Fibroblast of skin of left biceps (primary cell): ENCODE measurements at places on chromosomes 12 and 14.

DNA sequence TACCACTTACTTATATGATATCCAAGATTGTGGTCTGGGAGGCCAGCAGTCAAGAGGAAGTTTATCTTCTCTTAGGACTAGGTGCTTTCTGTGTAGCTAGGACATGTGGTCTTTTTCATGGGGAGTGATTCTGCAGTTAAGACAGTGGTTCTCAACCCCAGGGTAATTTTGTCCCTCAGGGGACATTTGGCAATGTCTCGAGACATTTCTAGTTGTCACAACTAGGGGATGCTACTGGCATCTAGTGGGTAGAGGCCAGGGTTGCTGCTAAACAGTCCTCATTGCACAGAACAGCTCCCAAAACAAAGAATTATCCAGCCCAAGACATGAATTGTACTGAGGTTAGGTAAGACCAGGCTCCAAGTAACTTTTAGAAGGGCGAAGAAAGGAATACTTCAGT is 20.0 kb downstream of the AMDHD1 start:
- no peak for DNase-seq

DNA sequence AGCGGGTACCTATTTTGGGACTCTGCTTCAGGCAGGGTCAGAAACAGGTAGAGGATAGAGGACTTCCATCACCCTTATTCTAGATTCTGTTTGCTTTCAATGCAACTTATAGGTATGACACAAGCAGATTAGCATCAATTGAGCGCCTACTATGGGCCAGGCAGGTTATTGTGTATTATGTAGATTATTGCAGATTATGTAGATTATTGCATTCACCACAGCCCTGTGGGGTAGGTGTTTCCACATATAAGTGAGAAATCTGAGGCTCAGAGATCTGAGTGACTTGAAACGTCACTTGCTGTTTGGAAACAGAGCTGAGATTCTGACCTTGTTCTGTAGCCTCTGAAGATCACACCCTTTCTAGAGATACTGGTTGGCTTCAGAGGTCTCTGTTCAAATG is 25.7 kb upstream of the SERPINA4 start:
- no peak for DNase-seq

DNA sequence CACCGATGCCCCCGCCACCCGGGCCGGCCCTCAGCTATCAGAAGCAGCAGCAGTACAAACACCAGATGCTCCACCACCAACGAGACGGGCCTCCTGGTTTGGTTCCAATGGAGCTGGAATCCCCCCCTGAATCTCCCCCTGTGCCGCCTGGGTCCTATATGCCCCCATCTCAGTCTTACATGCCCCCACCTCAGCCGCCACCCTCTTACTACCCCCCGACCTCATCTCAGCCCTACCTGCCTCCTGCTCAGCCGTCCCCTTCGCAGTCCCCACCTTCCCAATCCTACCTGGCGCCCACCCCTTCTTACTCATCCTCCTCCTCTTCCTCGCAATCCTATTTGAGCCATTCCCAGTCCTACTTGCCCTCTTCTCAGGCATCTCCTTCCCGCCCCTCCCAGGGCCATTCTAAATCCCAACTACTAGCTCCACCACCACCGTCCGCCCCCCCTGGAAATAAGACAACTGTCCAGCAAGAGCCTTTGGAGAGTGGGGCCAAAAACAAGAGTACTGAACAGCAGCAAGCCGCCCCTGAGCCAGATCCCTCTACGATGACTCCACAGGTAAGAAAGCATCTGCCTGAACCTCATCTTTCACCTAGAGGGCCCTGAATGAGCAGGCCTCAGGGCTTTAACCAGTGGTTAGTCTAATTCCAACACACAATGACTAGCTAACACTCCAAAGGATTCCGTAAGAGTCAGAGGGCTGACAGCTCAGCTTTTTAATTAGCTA is 851 bp downstream of the YLPM1 start:
- DNase-seq, result no peak

- no peak for DNase-seq
Measured at GRCh38 chr14:91119556-91120311, 5.9 kb downstream of the DGLUCY start.

- no peak for DNase-seq
Measured at GRCh38 chr12:11777451-11777850, 128.0 kb downstream of the ETV6 start.

DNA sequence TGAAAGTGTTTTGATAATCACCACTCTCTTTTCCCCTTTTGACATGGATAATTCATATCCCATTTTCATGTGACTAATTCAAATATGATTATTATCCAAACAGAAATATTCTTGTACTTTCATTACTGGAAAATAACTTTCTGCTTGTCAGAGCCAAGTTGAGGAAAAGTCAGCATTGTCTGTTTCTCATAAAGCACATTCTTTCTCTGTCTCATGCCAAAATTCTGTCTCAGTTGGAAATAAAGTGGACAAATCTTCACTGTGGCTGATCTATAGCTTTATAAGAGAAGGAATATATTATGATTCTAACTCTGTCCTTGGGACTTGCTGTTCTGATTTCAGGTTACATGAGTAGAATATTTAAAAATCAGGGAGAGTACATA is 22.7 kb upstream of the PRICKLE1 start:
- DNase-seq, result no peak

GRCh38 chr12:123506843-123507236 is 26.7 kb downstream of the RILPL1 start:
- no peak for DNase-seq

DNA sequence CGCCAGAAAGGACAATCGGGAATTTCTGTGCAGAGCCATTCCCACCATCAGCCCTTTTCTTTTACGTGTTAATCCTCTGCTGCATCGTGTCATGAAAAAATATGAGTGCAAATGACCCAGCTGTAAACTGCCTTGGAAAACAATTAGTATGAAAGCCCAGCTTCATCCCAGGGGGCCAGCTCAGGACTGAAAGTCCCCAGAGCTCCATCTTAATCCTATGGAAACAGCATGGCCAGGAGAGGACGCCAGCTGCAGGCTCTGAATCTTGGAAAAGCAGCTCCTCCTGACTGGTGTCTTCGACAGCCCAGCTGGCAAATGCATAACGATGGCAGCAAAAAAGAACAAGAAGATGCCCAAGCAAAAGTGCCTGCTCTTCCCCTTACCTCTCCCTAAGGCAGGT is 191.5 kb downstream of the NTF3 start:
- no peak for DNase-seq
